HFFc6 (cell line): ENCODE measurements at places on chromosomes 7 and 10.
A peak's percentile ranks its signal among the peaks of the same experiment; 100 is the strongest.

GRCh38 chr7:33669251-33669670, 236.1 kb upstream of the BMPER start:
- DNase-seq, result no peak

DNA sequence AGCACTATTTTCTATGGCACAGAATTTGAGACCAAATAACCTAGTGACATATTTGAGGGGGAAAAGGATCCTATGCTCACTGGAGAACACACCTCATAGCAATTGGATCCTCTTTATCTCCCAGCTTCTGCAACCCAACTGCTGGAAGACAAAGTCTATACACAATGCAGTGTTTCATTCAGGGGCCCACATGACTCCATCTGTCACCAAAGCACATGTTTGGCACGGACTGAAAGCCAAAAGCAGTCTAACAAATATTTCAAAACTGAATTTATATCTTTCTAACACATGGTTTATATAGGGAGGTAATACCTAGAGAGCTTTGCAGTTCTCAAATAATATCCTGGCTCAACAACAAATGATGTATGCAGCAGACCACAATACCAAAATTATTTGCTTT, 39.2 kb downstream of the ADAM12 start:
- DNase-seq, result no peak

DNA sequence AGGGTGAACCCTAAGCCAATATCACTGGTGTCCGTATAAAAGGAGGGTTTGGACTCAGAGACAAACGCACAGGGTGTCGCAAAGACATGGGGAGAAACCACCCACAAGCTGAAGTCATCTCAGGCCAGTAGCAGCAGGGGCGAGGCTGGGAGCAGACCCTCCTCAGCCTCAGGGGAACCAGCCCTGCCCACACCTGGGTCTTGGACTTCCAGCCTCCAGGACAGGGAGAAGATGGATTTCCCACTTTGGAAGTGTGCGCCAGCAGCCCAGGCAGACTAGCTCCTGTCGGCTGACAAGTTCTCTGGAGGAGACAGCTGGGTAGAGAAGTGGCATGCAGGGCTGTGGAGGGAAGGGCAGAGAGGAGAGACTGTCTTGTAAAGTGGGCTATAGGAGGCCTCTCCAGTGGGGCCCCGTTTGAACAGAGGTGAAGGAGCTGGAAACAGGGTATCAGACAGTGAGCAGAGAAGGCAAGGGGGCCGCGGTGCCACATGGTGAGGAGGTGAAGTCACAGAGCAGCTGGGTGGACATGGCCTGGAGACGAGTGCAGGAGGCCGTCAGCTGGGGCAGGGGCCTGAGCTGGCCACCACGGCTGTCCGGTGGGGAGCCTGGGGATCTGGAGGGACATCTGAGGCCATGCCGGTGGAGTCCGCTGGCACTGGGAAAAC, 475.6 kb downstream of the PTPRN2 start:
- DNase-seq, result no peak

GRCh38 chr10:48215486-48216203, 58.9 kb downstream of the FRMPD2 start:
- peak; percentile 7 for DNase-seq

- DNase-seq, result no peak
Observed at GRCh38 chr10:79473496-79474095, 28.2 kb upstream of the ZCCHC24 start.

GRCh38 chr7:81560708-81561107, 209.1 kb downstream of the HGF start:
- no peak for DNase-seq

DNA sequence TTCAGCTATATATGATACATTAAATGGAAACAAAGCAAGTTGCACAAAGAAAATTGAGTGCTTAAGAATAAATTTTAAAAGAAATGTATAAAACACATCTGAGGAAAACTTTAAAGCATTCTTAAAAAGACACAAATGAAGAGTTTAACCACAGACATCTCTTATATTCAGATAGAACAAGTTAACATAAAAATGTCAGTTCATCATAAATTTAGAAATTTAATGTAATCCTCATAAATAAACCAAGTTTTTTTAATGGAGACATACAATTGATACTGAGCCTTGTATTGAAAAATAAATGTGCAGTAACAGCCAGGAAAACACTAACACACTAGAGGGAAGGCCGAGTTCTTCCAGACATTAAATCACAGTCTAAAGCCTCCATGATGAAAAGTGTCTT, 243.9 kb upstream of the MKLN1 start:
- no peak for DNase-seq

- DNase-seq, result peak; percentile 74
Observed at GRCh38 chr10:97612386-97612785, 20.9 kb downstream of the MORN4 start.

DNA sequence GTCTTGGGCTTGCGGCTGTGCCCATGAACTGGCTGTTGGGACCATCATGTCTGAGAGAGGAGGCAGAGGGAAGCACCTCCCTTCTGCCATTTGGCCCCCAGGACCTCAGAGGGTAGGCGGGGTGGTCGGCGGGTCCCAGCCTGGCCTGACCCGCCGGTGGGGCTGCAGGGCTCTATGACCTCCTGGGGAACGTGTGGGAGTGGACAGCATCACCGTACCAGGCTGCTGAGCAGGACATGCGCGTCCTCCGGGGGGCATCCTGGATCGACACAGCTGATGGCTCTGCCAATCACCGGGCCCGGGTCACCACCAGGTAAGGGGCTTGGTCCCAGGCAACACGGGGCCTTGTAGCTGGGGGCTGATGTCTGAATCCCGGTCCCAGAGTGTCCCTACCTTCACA, 14.1 kb downstream of the SUMF2 start:
- DNase-seq, result no peak

GRCh38 chr7:54881816-54882520, 123.0 kb upstream of the SEC61G start:
- DNase-seq, result no peak

GRCh38 chr7:152406491-152406890, 29.3 kb downstream of the KMT2C start:
- DNase-seq, result no peak

GRCh38 chr7:45080958-45081669, 7.7 kb downstream of the NACAD start:
- DNase-seq, result no peak

DNA sequence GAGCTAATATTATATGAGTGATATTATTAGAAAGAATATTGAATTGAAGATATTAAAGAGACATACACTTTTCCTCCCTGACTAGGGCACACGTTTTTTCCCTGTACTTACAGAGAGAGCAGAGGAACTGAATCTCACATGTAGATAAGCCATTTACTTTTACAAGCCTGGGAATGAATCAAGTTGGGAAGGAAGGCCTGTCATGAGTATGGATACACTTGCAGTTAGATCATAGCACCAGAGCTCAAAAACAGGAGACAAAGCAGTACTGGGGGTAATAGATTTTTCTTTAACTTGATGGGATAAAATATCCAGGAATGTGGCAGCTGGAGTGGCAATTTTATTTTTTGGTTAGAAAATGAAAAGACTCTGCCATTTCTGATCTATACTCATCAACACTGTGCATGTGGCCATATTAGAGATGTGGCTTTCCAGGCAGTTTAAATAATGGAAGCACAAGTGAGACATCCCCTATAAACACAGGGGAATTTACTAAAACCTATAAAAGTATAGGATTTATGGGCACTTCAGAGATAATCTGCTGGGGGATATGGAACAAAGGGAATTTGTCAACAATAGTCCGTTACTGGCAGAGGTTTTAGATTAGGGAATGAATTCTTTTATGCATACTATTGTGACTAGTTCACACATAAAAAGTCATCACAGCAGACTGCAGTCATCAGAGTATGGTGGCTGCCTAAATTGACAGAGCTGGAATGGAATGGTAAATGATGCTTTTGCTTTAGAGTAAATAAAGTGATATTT, 657.7 kb upstream of the MBL2 start:
- no peak for DNase-seq

DNA sequence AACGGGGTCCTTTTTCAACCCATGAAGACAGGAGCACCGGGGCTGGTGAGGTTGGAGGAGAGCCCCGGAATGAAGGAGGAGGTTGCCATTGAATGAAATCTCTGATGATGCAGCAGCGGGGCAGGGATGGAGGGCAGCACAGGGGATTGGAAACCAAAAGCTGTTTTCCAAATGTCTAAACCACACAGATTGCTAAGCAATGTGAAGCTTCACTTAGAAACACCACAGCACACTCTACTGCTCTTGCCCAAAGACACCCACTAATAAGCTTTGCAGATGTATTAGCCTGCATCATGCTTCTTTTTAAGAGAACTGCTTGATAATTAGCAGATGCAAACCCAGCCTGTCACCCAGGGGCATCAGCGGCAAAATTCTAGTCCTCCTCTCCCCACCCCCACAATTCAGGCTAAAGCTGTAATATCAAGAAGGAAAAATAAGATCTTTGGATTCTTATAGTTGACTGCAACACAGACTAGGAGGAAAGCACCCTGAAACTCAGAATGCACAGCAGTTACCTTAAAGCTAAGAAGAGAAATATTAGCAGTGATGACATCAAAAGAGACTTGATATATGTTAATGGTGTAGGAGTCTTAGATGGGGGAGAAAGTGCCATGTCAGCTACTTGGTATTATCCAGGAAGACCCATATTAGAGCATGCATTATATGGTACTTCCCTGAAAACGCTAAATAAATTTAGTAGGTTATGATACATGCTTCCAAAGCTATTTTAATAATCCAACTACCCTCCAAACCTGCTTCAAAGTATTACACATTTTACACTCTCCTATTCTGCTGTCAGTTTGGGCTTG, 666.7 kb downstream of the KCNMA1 start:
- DNase-seq, result no peak

DNA sequence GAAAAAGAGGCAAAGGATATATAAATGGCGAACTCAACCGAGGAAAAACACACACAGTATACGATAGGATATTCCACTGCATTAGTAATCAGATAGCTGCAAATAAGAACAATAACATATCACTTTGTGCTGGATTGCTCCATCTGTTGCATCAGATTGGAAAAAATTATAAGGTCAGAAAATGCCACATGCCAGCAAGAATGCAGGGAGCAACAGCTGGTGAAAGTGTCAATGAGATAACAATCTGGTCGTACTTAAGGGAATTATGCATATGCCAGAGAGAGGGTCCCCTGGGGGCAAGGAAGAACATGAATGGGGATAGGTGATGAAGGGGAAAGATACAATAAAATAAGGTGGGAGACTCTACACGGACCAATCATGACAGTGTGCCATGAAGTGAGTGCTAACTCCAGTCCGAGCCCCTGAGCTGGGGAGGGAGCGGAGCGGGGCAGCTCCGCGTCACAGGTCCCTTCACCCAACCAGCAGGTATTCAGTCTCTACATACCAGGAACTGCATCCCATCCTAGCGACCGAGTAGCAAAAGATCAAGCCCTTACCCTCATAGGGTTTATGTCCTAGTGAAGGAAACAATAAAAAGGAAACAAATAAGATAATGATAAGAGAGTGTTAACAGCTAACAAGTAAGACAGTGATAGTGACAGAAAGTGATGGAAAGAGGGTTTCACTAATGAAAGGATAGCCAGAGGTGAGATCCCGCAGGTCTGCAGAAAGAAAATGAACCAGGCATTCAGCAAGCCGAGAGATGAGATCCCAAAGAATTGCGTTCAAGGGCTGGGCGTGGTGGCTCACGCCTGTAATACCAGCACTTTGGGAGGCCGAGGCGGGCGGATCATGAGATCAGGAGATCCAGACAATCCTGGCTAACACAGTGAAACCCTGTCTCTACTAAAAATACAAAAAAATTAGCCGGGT, 9.4 kb downstream of the MPP7 start:
- no peak for DNase-seq

DNA sequence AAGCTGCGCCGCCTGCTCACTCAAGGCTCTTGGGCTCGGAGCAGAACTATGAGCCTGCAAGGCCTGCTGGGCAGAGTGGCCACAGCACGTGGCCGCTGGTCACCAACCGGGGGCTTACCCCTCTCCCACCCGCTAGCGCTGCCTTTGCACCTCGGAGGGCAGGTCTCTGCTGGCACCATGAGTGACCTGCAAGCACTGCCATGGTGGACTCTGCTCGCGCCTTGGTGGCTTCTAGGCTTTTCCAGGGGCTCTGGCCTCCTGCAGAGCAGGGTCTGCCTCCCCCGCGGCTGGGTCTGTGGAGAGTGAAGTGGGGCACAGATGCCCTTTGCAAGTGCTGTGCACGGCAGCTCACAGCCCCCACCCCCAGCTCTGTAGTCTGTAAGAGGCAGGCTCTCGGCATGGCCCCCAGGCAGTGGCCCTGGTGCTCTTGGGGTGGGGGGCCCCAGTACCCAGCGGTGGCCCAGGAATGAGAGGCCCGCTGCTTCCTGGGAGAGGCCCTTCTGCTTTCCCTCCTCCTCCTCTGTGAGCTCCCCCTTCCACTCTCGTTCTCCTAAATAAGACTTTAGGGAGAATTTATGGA, 119.6 kb downstream of the INPP5A start:
- DNase-seq, result no peak

GRCh38 chr10:114380060-114380459, 24.2 kb downstream of the AFAP1L2 start:
- DNase-seq, result no peak

DNA sequence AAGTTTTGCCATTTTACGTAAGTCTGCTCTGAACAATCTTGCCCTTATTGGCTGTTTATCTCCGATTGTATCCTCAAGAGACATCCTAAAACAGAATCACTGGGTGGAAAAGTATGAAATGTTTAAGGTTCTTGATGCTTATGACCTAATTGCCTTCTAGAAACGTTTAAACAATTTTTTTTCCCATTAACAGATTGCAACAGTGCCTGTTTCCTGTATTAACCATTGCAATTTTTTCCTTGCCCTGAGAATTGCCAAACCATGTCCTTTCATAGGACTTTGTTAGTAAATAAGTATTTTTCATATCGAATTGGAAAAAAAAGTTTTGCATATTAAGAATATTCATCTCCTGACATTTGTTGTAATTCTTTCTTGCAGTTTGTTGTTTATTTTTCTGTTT, 639.8 kb downstream of the INHBA start:
- DNase-seq, result no peak

DNA sequence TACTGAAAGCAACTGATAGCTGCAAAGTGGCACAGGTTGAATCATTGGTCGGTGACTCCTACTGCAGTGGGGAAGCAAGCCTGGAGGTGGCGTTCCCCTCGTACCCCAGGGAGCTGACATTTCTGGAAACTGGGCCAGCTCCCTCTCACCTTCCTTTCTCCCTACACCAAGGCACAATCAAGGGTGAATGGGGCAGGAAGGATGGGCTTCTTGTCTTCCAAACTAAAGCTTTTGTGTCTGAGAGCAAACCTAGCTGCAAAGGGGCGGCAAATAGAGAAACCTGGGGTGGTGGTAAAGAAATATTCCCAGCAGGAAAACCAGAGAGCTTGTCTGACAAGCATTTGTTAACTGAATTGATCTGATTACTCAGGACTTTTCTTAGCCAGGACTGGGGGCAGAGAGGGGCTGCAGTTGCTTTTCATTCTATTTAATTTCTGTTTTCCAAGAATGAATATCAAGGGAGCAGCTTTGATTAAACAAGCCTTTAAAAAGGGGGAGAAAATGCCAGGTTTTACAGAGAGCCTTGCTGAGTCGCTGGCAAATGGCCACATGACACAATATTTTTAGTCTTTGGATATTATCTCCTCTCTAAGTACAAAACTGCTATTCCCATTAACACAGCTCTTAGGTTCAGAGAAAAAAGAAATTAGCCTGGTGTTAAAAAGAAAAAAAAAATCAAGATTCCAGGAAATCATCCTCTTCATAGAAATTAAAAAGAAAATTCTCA, 27.8 kb downstream of the CDHR3 start:
- DNase-seq, result no peak
